ENCODE measurements at places on chromosomes 6 and 20. TPM values are rescaled to one million over a fixed set of nuclear protein-coding genes. Genes with fewer than 3 reads are reported as not detected.

DNA sequence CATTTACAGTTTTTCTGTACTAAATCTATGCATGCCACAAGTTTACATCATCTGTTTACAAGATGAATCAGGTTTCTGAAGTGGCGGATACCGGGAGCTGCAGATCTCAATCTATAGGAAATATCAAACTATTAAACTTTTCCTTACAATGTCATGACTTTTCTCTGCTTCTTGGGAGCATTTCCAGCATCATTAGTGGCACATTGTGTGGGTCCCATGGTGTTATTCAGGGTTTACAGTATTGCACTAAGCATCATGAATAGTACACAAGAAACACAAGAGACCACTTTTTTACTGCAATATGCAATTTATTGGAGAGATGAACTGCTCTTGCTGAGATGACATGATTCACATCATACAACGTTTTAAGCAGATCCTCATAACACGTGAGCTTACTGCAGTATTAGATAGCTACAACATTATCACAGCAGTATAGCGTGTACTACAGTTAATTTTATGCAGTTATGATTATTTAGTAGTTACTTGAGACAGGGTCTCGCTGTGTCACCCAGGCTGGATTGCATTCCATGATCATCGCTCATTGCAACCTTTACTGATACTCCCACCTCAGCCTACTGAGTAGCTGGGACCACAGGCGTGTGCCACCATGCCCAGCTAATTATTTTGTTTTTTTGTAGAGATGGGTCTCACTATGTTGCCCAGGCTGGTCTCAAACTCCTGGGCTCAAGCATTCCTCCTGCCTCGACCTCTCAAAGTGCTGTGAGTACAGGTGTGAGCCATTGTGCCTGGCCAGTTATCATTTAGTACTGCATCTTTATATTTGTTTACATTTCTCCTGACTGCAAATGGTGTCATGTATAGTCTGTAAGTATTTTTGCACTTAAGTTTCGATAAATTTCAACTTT, 18.4 kb downstream of the BLTP3A start:
- no peak for DNase-seq

RXRB gene
- 23.2 TPM for total RNA-seq

GMNN gene
- 7.7 TPM for total RNA-seq

TNFRSF6B gene
- not detected for total RNA-seq

GRCh38 chr6:29517728-29518440, 30.1 kb upstream of the MAS1L start:
- DNase-seq = no peak

PNPLA1 gene
- not detected for total RNA-seq

EPPIN gene
- not detected for total RNA-seq

DNA sequence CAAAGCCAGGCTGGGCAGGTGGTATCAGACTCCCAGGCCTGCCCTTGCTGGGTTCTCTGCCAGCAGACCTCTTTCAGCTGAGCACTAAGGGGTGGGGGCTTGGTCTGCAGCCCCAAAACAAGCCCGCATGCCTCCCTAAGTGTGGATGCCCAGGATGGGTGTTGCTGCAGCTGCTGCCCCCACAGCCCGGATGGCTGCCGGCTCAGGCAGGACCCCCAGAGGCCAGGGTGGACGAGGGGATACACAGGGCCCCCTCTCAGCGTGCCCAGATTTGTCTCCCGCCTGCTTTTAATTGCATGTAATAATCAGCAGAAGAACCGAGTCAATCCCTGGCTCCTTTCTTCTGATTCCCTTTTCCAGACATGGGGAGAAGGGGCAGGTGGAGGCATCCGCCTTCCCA, 60.8 kb downstream of the VEGFA start:
- DNase-seq = no peak

DNA sequence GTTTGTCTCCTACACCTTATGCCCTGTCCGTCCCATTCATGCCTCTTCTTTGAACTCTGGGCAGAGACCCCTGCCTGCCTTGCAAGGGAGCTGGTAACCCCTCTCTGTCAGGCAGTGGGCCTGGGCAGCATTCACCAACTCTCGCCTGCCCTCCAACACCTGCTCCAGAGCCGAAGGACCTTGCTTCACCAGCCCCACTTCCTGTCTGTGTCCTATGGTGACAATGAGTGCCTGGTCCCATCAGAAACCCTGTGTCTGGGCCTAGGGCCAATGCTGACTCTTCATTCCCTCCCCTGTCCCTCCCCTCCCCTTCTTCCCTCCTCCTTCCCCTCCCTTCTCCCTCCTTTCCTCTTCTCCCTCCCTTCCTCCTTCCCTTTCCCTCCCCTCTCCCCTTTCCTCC, 22.8 kb upstream of the PCMTD2 start:
- no peak for DNase-seq

GRCh38 chr6:28542440-28543296, 17.0 kb downstream of the GPX5 start:
- no peak for DNase-seq

DNA sequence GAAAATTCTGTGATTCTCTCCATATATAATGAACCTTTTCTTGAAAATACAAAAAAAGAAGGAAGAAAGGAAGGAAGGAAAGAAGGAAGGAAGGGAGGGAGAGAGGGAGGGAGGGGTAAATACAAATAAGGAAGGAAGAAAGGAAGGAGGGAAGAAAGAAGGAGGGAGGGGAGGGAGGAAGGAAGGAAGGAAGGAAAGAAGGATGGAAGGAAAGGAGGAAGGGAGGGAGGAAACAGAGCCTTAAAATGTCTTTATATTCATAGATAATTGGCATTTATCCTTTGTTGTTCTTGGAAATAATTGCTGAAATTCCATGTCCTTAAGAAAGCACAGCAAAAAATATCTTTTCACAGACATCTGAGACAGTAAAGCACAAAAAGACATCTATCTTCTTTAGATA, 40.3 kb downstream of the SAMD3 start:
- no peak for DNase-seq

GRCh38 chr20:42639140-42639539, 550.6 kb downstream of the PTPRT start:
- DNase-seq = no peak
